Epithelial cell of proximal tubule (primary cell): ENCODE measurements at places on chromosomes 16 and 17.

DNA sequence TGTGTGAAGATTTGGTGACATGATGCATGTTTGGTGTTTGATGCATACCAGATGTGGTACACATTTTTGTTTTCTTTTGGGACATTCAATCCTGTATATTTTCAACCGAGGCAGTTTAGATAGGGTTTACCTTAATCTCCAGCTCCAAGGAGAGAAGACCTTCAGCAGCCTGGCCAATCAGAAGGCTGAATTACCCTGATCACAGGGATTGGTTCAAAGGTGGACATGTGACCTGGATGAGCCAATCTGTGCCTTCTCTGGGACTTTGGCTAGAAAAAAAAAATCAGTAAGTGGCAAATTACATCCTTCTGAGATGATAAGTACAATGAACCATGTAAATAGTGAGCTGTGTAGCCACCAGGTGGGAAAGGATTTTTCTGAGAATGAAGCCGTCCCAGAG is 205.1 kb downstream of the SHISA9 start:
- DNase-seq = no peak

DNA sequence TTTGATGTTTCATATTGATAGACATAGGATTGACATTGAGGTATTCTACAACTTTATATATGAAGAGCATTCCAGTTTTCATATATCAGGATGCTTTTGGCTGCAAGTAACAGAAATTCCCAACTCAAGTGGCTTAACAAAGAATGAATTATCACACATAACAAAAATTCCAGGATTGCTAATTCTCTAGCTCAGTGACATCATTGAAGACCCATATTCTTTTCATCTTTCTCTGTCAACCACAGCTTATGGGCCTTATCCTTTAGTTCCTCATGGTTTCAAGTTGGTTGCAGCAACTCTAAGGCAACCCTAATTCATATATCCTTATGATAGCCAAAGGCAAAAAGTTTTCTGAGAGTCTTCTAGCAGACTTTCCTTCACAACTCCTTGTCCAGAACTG is 91.5 kb upstream of the HAS3 start:
- no peak for DNase-seq

DNA sequence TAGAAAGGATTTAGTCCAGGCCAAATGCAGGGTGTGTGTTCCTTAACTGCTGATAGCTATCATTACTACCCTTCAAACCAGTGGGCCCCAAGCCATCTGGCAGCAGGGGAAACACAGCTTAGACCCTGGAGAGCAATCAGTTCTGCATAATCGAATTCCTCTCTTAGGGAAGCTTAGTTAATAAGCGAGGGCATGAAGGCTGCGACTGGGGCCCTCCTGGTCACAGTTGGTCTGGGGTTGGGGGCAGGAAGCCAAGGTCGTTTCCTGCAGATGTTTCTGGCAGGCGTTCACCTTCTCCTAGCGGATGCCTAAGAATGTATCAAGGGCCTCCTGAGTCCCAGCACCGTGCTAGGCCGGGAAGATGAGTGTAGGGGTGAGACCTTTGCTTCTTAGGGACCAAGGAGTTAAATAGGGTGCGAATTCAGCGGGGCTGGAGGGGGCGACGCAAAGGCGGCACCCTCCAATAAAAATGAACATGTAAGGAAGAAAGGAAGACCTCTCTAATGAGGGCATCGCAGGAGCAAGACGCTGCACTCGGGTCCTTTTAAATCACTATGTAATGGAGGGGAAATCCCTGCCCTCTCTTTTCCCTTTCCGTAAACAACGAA is 16.5 kb upstream of the EEF2K start:
- DNase-seq = no peak

GRCh38 chr17:48740537-48740936 is 12.0 kb upstream of the HOXB13 start:
- DNase-seq = no peak

DNA sequence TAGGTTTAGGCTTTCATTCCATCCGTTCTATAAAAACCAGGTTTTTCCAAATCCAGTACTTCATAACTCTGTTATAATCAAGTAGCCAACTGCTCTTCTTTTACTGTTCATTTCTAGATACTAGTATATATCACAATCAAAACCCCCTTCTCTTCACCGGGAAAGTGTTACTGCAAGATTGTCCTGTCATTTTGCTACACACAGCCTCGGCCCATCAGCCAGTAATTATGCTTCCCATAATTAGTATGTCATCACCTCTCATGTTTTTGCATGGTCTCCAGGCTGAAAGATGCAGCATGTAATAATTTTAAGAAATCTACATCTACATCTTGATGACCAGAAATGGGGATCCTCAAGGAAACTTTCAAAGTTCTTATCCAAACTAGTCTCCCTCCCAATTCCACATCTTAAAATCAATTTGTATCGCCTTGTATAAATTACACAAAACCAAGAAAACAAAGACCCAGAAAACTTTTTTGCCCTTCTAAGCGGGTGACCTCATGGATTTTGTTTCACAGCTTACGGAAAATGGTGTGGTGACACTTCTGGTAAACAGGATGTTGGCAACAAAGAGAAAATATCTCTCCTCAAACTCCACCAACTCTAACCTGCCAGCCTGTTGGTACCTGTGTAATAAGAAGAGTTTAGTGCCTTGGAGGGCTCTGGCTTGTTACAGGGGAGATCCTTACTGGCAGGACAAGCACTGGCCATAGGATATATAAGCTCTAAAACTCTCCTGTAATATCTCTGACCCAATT is 9.3 kb downstream of the TACO1 start:
- DNase-seq = no peak

DNA sequence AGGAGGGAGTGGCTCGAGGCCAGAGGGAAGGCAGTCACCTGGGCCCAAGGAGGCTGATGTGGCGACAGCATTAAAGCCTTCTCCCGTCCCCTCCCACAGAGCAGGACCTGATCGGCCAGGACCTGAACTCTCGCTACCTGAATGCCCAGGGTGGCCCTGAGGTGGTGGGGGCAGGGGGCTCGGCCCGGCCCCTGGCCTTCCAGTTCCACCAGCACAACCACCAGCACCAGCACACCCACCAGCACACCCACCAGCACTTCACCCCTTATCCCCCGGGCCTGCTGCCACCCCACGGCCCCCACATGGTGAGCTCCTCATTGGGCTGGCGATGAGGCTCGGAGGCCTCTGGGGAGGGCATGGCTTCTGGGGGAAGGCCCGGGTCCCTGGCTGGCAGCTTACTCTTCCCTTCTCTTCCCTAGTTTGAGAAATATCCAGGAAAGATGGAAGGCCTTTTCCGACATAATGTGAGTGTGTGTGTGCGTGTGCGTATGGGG is 6.4 kb downstream of the FBRS start:
- DNase-seq = no peak

DNA sequence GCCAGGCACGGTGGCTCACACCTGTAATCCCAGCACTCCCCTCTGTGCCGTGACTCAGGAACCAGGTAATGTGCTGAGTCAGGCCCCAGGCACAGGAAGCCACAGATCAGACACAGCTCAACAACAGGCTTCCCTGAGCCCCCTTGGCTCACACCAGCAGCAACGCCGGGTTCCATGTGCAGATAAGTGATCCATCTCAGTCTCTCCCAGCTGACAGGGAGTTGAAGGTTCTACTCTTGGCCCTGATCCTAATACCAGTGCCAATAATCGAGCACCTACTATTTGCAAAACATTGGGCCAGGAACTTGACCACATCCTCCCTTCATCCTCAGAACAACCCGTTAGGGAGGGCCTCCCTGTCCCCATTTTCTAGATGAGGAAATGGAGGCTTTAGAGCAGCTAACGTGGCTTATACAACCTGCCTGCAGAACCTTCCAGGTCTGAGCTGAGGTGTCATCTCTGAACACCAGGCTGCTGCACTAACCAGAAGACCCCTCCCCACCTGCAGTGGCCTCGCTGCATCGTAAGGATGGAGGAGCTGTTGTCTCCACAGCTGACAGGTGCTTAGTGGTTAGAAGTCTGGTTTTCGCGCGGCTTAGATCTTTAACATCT is 64.8 kb upstream of the AMZ2 start:
- DNase-seq = no peak

GRCh38 chr16:10827691-10828341 is 9.2 kb upstream of the TVP23A start:
- DNase-seq = peak; percentile 22

DNA sequence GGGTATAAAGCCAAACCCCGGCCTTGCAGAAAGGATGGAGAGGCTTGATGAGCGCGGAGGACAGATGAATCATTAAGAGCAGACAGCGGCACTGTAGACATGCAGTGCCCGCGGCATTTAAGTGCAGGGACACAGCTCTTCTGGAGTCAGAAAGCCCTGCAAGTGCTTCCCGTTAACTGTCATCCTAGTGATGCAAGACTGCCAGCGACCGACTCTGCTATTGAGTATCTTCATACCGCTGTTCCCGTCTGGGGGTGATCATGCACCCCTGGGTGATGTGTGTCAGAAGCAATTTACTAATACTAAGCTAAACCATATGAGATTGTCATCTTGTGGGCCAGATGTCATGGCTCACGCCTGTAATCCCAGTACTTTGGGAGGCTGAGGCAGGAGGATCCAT is 101.0 kb downstream of the ABCC6 start:
- no peak for DNase-seq

DNA sequence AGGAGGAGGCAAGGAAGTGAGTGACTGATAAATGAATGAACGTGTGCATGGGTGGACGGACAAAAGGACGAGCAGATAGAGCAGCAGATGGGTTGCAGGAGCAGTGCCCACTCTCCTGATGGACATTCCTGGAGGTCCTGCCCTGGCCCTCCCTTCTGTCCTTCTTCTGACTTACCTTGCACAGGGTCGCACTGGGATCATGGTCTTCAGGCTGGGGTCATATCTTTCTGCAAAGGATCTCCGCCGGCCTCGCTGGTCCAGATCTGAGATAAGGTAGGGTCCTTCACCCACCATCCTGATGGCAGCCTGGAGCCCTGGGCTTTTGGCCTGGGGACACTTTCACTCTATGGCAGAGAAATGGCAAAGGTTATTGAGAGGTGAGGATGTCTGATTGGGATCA is 9.7 kb downstream of the ABCC12 start:
- DNase-seq = no peak

DNA sequence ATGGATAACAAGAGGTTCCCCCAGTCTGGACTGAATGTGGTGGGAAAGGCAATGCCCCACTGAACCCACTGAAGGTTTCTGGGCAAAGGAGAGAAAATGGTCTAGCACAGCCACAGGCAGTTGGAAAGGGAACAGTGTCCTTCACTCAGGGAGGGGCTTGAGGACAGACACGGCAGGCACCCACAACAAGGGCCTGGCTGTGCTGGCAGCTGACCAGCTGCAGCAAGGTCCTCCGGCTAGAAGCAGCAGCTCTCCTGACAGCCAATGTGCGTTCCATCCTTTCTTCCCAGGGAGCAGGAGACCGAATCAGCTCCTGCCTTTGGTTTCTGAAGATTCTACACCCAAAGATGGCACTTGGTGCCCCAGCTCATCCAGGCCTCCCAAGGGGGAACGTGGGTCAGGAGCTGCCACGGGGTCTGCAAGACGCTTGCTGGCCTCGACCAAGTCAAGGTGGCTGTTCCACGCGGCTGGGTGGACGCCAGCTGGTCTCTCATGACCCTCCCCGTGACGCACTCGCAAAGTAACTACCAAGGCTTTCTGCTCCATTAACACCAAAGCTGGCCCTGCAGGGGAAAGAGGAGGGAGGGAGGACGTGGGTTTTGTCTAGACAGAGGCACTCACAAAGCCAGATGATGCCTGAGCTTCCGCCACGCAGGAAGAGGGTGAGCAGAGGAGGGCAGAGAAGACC is 11.1 kb downstream of the ABR start:
- no peak for DNase-seq

DNA sequence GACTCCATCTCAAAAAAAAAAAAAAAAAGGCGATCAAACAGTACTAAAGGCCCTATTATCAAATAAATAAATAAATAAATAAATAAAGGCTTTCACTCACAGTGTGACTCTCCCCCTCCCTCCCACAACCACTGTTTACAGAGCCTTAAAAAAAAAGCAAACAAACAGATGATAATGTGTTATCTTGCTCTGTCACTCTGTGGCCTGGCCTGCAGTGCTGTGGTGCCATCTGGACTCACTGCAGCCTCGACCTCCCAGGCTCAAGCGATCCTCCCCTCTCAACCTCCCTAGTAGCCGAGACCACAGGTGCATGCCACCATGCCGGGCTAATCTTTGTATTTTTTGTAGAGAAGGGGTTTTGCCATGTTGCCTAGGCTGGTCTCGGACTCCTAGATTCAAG is 8.1 kb upstream of the NAGLU start:
- no peak for DNase-seq

- DNase-seq = no peak
These were observed 969.1 kb upstream of the CDH8 start for GRCh38 chr16:63005356-63005755.

- no peak for DNase-seq
These were observed 13.5 kb downstream of the SPHK1 start for GRCh38 chr17:76397687-76398522.

DNA sequence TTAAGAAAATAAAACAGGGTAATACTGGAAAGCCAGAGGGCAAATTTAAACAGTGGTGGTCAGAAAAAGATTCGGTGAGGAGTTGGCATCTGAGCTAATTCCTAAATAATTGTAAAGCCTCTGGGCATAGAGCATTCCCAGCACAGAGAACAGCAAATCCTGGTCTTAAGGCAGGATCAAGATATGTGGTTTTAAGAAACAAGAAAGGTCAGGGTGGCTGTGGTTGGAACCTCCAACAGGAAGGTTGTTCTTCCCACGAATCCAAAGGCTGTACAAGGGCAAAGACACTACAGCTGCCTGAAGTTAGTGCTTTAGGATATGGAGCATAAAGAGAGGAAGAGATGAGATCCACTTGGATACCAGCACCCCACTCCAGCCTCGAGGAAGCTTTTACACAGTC is 114.6 kb downstream of the ZNF18 start:
- no peak for DNase-seq

DNA sequence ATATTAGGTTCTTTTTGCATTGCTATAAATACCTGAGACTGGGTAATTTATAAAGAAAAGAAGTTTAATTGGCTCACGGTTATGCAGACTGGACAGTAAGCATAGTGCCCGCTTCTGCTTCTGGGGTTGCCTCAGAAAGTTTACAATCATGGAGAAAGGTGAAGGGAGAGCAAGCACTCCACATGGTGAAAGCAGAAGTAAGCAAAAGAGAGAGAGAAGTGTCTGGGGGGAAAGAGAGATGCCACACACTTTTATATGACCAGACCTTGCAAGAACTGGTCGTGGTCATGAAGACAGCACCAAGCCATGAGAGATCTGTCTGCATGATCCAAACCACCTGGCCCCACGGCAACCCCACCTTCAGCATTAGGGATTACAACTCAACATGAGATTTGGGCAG is 45.4 kb downstream of the KCNJ16 start:
- no peak for DNase-seq

DNA sequence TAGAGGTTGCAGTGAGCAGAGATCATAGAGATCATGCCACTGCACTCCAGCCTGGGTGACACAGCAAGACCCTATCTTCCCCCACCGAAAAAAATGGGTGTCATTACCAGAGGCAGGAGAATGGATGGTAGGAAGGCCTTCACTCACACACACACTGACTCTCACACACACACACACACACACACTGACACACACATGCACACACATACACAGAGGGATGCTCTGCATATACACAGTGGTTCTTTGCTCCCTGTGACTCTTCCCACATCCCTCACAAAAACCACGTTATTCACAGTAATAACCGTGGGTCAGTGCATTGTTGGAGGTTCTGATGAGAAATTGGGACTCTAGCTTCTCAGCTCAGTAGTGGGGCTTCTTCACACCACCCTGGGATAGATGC is 300.2 kb upstream of the N4BP1 start:
- no peak for DNase-seq
